ENCODE measurements at places on chromosomes 7 and 10.

GRCh38 chr10:92757066-92757710, 67.4 kb downstream of the HHEX start:
- no peak for DNase-seq

GRCh38 chr7:86814661-86815379, 171.1 kb downstream of the GRM3 start:
- DNase-seq = no peak

GRCh38 chr7:151133266-151133985, 34.1 kb downstream of the GBX1 start:
- DNase-seq = no peak

DNA sequence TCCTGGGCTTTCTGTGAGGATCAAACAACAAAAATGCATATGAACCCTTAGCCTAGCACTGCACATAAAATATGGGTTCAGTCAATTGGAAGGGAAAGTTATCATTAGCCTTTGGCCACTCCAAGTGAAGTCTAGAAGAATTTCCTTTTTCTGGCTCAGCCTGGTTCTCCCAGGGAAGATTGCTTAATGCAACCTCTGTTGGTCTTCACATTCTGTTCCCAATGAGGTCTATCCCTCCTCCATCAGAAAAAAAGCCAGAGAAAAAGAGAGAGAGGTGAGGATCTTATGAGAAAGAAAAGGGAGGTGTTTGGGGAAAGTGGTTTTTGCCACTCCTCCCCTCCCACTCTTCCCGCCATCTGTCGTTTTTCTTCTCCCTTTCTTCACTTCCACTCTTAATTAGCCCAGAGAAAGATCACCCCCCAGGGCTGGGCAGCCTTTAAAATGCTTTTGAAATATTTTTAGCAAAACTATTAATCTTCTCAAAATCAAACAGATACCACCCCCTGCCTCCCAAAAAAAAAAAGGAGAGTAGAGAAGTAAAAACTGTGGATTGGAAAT, 31.1 kb downstream of the CPVL start:
- no peak for DNase-seq

- no peak for DNase-seq
Measured at GRCh38 chr7:73894733-73895551, 34.0 kb downstream of the TMEM270 start.

DNA sequence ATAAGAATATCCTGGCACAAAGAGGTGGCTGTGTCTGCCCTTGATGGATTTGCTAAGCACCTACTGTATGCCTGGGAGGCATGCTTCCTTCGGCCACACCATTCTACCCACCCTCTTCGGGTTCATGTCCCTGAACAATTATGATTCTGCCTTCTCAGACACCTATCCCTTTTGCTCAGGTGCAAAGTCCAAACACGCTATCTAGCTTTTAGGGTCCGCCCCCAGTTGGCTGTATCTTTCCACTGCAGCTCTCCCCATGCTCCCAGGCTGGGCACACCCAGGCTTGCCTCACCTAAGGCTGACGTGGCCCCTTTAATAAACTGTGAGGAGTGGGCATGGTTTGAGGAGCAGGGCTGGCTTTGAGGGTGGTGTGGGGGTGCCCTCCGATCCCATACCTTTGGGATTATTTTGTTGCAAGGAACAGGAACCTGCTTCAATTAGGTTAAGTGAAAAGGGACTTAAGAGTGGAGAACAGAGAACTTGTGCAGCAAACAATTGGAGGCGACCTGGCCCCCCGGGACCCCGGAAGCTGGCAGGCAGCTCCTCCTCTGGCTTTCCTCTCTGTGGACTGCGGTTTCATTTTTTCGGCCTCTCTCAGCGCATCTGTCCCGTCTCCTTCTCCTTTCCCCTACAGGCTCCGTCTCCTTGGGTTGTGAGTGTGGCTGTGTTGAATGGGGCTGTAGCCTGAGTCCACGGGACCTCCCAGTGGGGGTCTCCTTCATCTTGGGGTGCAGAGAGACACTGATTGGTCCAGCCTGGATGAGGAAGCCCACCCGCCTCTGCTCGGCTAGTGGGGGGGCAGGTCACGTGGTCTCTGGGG, 3.8 kb downstream of the CLIP2 start:
- no peak for DNase-seq

GRCh38 chr10:60434418-60435046, 44.9 kb upstream of the ANK3 start:
- no peak for DNase-seq

- DNase-seq = no peak
Measured at GRCh38 chr7:74439541-74439940, 14.2 kb upstream of the GTF2IRD1 start.

- no peak for DNase-seq
Measured at GRCh38 chr10:22495396-22495795, 150.1 kb downstream of the SPAG6 start.

GRCh38 chr7:158123753-158124152, 463.9 kb downstream of the PTPRN2 start:
- DNase-seq = no peak

DNA sequence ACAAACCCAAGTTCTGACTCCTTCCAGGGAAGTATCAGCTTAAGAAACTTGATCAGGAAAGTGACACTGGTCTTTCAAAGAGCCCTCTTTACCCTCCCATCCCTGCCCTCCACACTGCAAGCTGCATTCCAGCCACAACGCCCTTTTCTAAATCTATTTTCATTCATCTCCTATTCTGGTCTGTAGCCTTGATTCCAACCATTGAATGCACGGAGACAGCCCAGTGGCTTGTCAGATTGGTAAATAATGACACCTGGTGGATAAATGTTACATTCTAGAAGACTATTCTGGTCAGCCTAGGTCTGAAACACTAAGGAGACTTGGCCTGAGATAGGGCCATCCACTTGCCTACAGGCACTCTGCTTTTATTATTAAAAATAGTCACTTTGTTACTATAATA, 20.9 kb downstream of the MORN4 start:
- DNase-seq = no peak

GRCh38 chr7:15954671-15955354, 268.3 kb upstream of the MEOX2 start:
- DNase-seq = no peak

GRCh38 chr7:5625938-5626337, 155.5 kb downstream of the RNF216 start:
- DNase-seq = no peak

GRCh38 chr7:87426160-87426559, 49.3 kb downstream of the ABCB4 start:
- DNase-seq = no peak

GRCh38 chr10:125840955-125841354, 17.6 kb downstream of the BCCIP start:
- DNase-seq = no peak

DNA sequence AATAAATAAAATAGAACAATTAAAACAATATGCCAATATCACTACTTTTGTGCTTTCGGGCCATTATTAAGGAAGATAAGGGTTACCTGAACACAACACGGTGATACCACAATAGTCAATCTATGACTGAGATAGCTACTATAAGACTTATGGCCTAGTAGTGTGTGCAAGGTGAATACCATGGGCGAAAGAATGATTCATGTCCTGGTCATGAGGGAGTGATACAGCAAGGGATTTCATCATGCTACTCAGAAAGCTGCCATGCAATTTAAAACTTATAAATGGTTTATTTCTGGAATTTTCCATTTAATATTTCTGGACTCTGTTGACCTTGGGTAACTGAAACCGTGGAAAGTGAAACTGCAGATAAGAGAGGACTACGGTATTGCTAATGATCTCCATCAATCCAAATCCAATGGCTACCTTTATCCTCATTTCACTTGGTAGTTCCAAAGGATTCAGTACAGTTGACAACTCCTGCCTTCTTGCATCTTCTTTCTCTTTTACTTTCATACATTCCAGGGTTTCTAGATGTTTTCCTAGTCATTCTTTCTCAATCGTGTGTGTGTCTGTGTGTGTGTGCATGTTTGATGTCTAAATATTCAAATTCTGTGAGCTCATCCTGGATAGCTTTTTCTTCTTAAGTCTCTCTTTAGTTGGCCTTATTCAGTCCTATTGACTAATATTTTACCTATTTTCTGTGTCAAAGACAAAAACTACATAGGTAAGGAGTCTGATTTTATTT, 100.5 kb upstream of the MAGI2 start:
- DNase-seq = no peak

GRCh38 chr10:132272231-132272971, 35.3 kb downstream of the STK32C start:
- no peak for DNase-seq

DNA sequence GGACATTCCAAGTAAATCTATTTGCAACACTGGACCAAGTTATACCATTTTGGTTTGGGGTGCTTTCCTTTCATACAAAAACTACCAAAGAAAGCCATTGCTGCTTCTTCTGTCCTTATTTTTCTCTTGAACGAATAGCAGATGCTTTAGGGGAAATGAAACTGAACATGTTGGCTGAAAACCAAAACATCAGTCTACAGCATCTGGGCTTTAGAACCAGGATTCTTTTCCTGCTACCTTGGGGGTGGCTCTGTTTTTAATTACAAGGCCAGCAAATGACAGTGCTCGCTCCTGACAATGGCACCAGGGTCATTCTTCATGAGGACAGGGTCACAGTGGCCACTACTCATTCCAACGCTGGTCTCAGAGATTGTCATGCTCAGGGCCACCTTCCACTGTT, 80.3 kb downstream of the WDR11 start:
- DNase-seq = no peak

DNA sequence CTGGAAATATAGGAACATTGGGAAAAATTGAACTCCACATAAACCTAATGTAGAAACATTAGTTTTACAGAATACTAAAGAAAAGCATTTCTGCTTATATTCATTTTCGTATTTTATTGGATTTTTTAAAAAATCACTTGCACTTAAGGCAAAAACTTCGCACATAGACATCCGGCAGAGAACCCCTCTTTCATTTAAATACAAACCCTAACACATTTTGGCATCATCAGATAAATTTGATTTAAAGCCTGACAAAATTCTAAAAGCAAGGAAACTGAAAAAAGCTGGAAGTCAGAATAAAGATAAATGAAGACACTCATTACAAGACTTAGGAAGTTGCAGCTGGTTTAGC, 396 bp upstream of the EXOC4 start:
- DNase-seq = no peak

DNA sequence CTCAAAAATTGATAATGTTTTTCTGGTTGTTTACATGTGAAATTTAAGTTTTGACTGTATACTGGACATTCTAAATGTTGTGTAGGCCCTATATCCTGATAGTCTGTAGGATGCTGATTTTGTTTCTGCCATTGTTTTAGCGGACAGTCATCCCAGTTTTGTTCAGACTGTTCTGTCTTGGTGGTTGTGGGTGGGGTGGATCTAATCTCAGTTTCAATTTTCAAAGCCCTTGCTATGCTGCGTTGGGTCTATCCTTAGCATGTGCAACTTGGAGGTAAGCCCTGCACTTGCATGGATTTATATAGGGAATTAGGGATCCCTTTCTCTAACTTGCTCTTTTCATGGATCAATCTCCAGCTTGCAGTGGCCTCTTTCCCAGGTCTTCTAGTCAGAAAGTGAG, 19.1 kb downstream of the DBF4 start:
- DNase-seq = no peak

DNA sequence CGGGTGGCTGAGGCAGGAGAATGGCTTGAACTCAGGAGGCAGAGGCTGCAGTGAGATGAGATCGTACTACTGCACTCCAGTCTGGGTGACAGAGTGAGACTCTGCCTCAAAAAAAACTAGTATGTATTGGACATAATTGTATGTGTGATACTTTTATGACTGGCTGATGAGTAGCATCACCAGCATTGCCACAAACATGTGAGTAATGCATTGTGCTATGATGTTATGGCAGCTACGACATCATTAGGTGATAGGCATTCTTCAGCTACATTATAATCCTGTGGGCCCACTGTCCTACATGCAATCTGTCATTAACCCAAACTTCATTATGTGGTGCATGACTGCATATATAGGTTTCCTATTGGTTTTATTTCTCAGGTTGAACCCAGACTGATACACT, 352.4 kb downstream of the GALNT17 start:
- DNase-seq = no peak

DNA sequence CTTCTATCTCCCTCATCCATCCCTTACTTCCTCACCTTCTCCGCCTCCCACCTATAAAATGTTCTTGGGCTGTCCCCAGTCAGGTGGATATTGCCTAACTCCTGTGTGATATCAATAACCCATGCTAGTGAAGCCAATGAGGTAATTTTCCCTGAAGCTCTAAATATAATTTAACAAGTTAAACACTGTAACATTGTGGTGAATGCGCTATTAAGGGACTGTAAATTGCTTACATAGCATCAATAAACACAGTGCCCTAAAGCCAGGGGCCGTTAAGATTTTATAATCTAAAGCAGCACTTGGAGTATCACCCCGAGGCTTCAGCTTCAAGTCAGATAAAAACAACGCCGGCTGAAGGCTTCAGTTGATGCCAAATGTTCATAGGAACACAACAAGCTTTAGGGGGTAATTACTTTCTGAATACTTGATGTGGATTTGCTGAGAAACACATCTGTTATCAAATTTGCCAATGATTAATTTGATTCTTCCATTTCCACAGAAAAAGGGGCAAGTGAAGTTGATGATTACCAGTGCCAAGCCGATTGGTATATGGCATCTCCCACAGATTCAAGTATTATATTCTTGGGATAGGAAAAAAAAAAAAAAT, 138.4 kb downstream of the CREB5 start:
- no peak for DNase-seq

GRCh38 chr10:116287906-116288501, 15.0 kb upstream of the GFRA1 start:
- no peak for DNase-seq

GRCh38 chr10:86023336-86023735, 343.3 kb downstream of the GRID1 start:
- no peak for DNase-seq

GRCh38 chr10:1873661-1874315, 136.5 kb upstream of the ADARB2 start:
- no peak for DNase-seq

DNA sequence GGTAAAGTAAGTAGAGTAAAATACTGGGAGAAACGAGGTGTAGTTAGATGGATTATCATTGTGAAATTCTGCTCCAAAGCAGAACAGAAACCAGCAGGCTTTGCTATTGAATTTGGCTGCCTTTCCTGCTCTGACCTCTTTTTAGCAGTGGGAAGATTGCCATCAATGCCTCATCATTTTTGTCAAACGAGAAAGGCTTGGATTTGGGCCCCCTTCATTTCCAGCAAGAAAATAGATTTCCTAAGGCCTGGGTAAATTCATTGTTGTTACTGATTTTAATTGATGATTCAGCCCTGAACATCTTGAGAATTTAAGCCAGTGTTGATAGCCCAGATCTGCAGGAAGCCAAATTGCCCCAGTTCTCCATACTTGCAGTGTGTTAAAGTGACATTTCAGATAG, 35.2 kb upstream of the ASAH2 start:
- no peak for DNase-seq

DNA sequence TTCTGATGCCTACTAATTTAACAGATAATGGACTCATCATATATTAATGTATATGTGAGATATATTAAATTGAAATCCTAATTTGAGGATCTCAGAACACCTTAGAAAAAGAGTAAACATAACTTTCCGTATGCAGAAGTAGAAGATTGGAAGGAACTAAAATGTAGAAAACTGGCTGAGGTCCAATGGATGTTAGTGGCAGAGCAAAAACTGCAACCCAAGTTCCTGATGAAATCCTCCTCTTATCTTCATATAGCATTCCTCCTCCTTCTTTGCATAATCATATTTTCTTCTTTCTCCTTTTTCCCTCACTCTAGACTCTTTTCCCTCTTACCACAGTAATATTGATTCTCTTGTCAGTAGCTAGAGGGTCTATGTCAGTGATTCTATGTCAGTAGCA, 6.0 kb downstream of the INA start:
- no peak for DNase-seq

Data from stimulated activated CD8-positive, alpha-beta memory T cell treated with anti-CD3 and anti-CD28 coated beads, Interleukin-15, amount 100 ng/mL, for 48 hours (primary cell).